ENCODE measurements at places on chromosomes 6 and 20.

DNA sequence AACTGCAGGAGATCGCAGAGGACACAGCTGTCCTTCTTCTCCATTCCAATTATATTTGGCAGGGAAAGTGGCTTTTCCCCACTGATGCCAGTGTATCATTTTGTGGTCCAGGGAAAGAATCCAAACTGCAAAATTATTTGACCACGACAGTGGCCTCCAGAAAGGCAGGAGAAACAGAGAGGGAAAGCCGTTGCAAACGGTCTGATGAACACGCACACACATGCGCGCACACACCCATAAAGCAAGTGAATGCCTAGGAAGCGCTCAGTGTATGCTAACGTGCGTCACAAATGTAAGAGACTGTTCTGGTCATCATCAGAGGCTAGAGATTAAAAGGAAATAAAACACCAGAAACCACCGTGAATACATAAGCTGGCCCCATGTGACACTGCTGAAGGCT lies 54.0 kb downstream of the NPEPL1 start:
- DNase-seq = no peak

GRCh38 chr20:23680146-23680545 lies 8.7 kb downstream of the CST4 start:
- DNase-seq = no peak

DNA sequence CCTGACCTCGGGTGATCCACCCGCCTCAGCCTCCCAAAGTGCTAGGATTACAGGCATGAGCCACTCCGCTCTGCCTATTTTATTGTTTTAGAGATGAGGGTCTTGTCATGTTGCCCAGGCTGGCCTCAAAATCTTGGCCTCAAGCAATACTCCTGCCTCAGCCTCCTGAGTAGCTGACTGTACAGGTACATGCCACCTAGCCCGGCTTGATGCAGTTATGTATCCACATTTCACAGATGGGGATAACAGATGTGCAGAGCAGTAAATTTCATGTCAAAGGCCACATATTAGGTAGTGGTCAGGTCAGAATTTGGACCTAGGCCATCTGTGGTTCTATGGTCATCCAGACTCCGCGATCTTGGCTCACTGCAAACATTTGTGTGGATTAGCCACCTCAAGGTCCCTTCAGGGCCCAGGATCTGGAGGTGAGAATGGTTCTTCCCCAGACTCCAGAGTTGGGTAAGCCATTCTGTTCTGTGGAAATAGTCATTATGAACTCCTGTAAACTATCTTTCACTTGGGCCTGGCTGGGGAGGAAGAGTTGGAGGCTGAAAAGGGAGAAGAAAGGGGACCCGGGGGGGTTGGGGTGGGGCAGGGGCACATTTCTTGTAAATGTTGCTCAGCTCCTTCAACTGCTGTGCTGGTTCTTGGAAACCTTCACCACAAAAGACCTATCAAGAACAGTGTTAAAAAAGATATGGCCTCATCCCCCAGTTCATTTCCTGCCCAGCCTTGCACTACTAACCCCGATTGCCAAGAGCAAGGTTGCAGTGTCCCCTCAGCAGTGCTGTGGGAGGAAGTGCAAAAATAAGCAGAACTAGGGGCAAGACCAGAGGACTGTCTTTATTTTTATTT lies 13.0 kb downstream of the PIM1 start:
- no peak for DNase-seq

DNA sequence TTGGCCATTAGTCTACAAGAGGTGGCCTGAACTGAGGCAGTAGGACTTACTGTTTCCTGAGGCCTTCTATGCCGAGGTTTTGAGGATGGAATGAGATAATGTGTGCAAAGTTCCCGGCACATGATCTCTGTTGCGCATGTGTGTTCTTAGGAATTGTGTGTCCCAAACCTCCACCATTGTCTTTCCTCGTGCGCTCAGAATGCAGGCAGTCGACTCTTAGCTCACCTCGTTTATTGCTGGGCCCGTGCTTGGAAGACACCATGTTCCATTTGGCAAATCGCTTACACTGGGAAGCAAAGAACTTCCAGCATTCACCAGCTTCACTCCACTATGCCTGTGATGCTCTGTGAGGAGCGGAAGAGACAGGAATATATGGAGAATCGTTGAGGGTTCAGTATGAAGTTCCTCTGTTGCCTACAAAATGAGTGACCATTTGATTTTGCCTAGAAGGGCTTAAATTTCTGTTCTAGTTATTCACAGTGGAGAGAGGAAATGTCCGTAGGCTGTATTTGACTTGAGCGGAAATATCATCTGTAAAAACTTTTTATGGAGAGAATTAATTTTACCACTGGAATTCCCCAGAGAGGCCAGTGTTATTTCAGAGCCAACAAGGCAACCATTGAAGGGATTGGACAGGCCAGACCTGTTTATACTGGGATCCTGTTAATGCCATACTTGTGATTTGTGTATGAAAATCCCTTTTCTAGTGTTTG lies 75.7 kb upstream of the CLDN20 start:
- DNase-seq = no peak

DNA sequence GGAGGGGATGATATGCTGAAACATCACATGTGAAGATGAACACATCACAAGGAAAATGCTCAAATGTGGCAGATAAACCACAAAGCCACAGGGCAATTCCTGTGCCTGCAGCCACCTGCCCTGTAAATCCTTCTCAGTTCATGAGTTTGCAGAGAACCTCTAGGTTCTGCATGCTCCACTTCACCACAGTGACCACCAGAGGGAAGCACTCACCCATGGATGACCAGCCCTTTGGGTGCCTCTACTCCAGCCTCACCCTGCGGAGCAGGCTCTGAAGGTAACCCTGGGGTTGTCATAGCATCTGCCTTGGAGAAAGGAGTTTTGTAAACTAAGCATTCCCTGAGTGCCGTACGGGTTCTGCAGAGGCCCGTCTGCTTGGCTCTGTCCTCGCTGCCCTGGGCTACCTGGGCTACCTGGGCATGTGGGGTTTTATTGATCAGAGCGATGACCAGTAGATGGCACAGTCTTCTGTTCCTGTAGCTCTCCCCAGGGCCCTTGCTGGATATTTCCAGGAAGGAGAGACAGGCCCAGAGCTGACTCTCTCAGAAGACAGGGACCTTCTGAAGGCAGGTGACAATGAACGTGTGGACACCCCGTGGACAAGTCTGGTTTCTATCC lies 31.7 kb upstream of the CST1 start:
- DNase-seq = peak; percentile 7

- DNase-seq = no peak
These were observed 135.4 kb downstream of the REV3L start for GRCh38 chr6:111347589-111347988.

- no peak for DNase-seq
These were observed 182.6 kb upstream of the JAG1 start for GRCh38 chr20:10856237-10857015.

DNA sequence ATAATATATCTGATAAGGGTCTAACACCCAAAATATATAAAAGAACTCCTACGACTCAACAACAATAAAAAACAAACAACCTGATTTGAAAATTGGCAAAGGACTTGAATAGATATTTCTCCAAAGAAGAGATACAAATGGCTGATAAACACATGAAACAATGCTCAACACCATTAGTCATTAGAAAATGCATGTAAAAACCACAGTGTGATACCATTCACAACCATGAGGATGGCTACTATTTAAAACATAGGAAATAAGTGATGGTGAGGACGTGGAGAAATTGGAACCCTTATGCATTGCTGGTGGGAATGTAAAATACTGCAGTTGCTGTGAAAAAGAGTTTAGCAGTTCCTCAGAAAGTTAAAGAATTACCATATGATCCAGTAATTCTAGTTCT lies 41.4 kb downstream of the PTGIS start:
- no peak for DNase-seq

DNA sequence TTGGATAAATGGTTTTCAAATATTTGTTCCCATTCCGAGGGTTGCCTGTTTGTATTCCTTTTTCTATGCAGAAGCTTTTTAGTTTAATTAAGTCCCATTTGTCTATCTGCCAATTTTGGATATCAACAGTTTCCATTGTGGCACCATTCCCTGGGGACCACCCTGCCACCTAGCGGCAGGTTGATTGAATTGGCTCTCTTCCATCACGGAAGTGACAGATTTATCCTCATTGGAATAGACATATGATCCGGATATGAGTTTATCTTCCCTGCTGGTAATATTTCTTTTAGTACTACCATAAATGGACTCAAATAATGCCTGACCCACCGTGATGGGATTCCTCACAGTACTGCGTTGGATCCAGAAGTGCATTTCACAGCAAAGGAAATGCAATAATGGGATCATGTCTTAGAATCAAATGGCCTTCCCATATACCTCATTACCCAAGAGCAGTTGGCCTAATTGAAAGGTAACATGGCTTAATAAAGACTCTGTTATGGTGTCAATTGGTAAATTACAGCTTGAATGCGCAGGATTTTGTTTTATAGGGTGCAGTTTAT lies 327.0 kb downstream of the BMP2 start:
- peak; percentile 81 for DNase-seq

DNA sequence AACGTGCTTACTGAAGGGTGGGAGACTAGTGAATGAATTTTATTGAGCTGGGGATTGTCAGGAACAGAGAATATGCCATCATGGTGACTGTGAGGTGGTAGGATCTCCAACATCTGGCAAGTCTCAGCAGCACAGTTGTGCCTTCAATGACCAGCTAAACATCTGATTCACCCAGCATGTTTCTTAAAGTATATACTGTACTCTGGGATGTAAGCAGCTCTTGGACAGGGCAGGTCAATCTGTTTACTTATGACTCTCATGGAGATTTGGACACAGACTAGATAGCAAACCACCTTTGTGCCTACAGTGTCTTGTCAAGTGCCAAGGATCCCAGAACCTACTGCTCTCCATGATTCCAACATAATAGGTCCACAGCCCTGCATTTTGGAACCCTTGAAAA lies 801.0 kb upstream of the CITED2 start:
- no peak for DNase-seq

GRCh38 chr20:21230686-21231085 lies 72.4 kb upstream of the XRN2 start:
- no peak for DNase-seq

GRCh38 chr20:33687993-33688937 lies 2.1 kb upstream of the E2F1 start:
- DNase-seq = no peak

DNA sequence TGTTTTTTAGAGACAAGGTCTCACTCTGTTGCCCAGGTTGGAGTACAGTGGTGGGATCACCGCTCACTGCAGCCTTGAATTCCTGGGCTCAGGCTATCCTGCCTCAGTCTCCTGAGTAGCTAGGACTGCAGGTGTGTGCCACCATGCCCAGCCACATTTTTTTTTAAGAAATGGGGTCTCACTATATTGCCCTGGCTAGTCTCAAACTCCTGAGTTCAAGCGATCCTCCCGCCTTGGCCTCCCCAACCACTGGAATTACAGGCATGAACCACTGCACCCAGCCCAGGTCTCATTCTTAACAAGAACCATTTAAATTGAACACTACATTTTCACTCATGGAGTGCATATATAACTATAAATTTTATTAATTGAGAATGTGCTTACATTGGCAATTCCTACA lies 20.5 kb downstream of the RPF2 start:
- no peak for DNase-seq

DNA sequence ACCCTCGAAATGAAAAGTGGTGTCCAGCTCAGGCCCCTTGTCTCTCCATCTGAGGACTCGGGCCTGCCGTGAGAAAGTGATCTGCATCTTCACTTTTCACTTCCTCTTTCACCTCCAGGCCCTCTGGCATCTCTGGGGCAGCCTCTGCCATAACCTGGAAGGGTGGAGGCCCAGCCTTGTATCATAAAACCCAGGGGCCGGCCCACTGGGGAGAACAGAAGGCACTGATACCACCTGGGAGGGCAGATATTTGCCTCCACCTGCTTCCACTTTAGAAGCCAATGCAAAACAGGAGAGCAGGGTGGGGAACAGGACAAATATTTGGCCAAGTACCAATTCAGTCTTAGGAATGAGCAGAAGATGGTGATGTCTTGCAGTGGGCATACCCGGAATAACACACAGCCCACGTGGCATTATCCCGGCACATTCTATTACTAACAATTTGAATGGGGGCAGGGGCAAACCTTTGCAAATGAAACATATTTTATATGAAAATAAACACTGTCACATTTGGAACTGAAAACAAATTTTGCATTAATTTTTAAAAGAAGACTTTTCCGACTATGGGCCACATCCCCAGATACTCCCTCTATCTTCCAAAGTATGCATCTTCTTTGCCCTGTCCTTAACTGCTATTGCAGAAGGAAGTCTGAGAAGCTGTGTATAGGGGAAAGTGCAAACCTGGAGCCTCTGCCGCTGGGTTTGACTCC lies 69.2 kb upstream of the TBC1D7 start:
- DNase-seq = peak; percentile 51

GRCh38 chr6:4956625-4957024 lies 47.2 kb downstream of the RPP40 start:
- no peak for DNase-seq

DNA sequence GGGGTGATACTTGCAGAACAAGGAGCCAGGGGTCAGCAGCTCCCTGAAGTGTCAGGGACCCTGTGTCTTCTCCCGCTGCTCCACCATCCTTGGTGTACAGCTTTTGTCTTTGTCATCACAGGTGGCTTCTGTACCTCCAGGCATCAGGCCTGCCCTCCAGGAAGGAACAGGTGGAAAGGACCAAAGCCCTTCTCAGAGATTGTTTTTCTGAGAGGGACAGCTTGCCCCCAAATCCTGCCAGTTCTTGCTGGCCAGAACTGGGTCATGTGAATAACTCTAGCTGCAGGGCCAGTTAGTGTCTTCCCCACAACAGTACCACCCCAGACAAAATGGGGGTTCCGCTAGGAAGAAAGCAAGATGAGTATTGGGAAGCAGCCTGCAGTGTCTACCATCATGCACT lies 31.4 kb downstream of the SNPH start:
- DNase-seq = no peak

Data from NCI-H2171 (cell line).